ENCODE measurements at places on chromosomes 5 and 9.

GRCh38 chr5:17831279-17831678, 197.0 kb downstream of the TAF11L14 start:
- DNase-seq: no peak

DNA sequence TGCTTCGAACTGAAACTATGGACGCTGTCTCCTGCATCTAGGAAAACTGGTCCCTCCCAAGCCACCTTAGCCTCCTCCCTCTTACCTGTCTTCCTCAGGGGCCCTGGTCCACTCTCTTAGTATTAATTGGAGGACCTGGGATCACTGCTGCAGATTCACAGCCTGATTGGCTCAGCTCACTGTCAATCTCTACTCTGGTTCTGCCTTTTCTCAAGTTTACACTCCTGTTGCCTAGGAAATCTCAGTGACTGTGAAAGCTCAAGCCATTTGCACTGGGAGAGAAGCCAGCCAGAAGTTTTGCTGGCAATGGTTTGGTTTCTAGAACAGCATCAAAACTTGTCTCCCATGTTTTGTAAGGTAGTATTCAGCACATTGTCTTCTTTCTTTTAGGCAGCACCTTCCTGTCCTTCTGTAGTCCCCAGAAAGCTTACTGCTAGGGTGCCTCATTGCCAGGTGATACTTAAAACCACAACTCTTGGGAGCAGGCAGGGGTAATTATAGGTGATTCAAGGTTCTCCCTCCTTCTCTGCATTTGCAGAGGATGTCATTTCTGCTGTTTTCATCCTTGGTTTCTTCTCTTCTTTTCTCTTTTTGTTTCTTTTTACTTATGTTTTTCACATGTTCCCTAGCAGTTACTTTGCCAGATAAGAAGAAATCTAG, at the start of gene CAPSL:
CAPSL (minus strand) TSS at position 55 of the 660 bp plus-strand sequence. CDS start 17,502 bp downstream, outside the sequence.
- no peak for DNase-seq

- DNase-seq: no peak
These were observed 163.6 kb downstream of the SPATA31D1 start for GRCh38 chr9:82152181-82152580.

DNA sequence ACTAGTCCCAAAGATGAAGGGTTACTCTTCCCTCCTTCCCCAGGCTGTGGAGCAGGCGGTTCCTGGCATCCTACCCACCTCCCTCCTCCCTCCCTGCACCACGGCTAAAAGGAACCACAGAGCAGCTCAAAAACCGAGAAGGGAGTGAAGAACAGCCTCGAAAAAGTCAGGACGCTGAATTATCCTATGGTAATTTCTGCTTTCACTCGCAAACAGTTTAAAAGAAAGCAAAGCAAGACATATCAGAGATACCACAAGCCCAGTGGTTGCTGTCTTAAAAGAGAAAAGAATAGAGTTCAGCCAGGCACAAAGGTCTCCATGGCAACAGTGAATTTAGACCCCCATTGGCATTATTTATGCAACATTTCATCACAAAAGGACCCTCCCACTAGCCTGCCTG, 315.4 kb downstream of the CTNND2 start:
- no peak for DNase-seq

DNA sequence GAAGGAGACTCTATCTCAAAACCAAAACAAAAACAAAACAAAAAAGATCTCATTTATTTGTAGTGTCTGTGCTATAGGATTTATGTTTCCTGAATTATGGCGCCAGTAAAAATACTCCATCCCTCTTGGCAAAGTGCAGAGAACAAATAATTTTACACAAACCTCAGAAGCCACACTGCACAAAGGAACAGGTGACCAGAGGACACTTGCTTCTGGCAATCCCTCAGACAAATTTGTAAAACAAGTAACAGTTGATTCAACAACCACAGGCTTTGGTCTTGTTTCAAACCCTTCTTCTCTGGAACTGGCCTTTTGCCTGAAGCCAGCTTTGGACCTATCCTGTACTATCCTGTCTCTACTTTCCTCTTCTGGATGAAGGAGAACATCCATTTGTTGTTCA, 502.1 kb downstream of the DMAC1 start:
- DNase-seq: no peak

- no peak for DNase-seq
These were observed 22.4 kb upstream of the STRBP start for GRCh38 chr9:123290764-123291163.

GRCh38 chr9:70420441-70421271, 6.2 kb upstream of the KLF9 start:
- peak; percentile 50 for DNase-seq

- no peak for DNase-seq
These were observed 24.4 kb downstream of the CTXN3 start for GRCh38 chr5:127673117-127673800.

GRCh38 chr5:66306844-66307315, 162.8 kb downstream of the SREK1 start:
- DNase-seq: no peak

DNA sequence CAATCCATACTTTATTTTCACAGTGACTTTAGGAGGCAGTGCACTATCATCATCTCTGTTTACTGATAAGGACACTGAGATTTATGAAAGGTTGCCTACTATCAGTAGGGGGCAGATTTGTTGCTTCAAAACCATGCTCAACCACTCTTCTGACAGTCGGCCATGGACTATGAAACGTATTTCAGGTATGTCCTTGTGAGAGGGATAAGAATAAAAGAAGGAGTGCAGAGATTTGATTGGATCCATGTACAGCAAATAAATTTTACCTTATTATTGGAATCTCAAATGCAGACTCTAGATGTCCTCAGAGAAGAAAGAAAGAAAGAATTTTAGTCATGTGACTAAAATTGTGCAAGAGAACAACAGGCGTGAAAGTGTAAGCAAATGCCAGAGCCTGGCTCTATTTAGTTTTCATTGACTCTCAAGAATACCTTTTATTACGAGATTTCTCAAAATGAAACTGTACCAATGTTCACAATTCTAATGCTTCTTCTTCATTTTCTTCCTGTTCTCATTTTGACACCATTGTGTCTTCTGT, 296.6 kb upstream of the RASA1 start:
- no peak for DNase-seq

DNA sequence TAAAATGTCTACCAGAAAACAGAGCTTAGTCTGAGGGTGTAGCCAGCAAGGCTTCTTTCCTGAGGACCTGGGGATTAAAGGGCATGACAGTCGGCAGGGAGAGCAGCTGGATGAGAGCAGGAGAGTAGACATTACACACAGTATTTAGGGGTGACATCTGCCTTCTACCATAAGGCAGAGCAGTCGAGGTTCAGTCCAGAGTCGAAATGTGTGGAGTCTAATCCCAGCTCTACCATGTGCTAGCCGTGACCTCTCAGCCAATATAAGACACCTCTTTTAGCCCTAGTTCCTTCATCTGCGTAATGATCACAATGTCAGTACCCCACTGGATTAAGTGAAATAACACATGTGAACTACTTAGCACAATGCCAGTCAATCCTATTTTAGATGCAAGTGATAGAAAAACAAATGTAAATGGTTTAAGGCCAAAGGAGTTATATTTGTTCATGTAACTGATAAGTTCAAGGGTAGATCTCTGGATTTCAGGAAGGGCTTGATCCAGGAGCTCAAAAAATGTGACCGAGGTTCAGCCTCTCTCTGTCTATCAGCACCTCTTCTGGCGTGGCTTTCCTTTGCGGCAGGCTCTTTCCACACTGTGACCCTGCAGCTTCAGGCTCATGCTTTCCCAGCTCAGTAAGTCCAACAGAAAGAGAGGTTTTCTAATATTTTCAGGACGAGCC, 16.2 kb upstream of the CPLX2 start:
- no peak for DNase-seq

- DNase-seq: no peak
These were observed 123.1 kb upstream of the FREM1 start for GRCh38 chr9:15033316-15033715.

DNA sequence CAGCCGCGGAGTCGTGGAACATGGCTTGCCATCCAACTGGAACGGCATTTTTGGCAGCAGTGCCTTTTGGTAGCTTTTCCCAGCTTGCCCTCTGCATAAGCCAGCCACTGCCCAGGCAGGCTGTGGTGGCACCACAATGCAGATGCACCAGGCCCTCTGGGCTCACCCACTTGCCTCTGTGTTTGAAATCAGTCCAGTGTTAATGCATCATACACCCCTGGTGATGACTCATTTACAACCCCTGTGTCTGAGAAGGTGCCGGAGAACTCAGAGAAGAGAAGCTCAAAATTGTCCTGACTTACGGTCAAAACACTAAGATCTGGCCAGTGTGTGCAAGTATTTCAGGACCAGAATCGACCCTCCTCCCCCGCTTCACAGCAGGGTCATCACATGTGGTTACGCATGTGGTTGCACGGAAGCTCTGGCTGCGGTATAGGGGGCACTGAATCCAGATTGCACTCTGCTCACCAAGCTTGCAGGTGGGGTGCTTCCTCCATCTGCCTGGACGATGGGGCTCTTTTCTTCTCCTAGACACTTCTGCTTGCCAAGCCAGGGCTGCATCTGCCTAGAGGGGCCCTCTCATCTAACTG, 66.5 kb upstream of the SMIM15 start:
- DNase-seq: no peak

DNA sequence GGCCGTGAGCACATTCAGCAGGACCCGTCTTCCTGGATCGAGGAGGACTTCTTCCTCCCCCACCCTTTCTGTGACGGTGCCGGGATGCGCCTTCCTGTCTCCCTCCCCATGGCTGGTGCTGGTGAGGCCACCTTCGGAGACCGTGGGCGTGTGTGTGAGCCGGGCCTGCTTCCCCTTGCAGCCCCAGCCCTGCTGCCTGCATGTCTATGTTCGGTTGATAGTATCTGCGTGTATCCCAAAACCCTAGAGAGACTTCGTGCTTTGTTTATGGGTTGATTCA, 12.8 kb downstream of the CEP72 start:
- DNase-seq: no peak

DNA sequence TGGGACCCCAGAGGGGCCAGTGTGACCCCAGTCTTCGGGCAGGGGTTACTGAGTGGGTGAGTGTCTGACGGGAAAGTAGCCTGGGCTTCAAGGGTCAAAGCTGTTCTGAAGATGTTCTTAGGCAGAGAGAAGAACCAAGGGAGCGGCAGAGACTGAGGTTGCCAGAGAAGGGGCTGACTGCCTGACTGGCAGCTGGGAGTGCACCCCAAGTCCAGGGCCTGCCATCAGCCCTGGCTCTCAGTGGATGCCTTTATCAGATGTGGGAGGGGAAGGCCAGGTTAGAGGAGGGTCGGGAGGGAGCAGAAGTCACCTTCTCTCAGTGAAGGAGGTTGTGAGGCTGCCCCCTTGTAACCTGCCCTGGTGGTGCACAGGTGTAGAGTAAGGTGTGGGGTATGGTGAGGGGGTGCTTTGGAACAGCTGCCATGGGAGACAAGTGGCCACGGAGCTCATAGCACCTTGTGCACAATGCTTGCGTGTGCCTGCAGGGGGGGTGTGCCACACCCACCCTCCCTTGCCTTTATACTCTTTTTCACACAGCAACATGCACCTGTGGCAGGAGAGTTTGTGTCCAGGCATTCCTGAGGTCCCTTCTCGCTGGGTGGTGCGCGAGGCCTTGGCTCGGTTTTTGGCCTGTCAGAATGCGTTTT, 18.9 kb downstream of the RALGPS1 start:
- no peak for DNase-seq

DNA sequence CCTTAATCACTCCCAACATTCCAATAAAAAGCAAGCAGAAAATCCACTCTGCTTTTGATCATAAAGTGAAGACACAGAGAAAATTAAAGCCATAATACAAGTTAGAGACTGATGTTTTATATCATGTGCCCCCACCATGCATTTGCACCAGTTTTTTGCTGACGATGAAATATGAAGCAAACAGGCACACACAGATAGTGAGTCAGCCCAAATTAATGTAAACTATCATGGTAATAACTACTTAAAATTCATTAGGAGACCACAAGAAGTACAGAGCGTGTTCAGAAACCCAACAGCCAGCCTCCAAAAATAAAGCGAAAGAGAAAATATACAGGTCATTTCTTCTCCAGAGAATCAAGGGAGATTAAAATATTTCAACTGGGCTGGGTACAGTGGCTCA, 46.4 kb upstream of the KDM4C start:
- no peak for DNase-seq

GRCh38 chr5:159198063-159199036, 11.0 kb downstream of the RNF145 start:
- no peak for DNase-seq

GRCh38 chr9:34690983-34691935, at the start of gene CCL19:
Gene CCL19 (minus strand): TSS chr9:34691276. CDS start chr9:34691139, 137 bp downstream.
- no peak for DNase-seq

- no peak for DNase-seq
These were observed 72.0 kb upstream of the SAP30L start for GRCh38 chr5:154373729-154374179.

GRCh38 chr5:37722236-37723161, 117.3 kb downstream of the GDNF start:
- no peak for DNase-seq

GRCh38 chr5:128684961-128685360, 146.9 kb upstream of the FBN2 start:
- no peak for DNase-seq

DNA sequence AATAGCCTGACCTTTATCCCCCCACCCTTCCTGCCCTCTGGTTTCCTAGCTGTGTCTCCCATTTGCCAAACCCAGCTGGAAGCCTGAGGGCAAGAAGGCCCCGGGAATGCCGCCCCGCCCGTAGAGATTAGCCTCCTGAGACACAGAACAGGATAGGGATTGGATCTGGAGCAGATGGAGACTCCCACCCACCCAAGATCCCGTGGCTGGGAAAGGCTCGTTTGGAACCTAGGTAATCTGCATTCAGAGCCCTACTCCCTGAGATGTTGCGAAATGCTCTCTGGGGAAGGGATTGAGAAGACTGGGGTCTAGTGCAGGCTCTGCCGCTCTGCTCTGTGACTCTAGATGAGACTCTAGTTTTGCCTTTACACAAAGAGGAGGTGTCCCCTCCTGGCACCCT, 10.9 kb downstream of the AQP3 start:
- DNase-seq: no peak

- no peak for DNase-seq
These were observed 280.1 kb downstream of the FBXL17 start for GRCh38 chr5:108101821-108102220.

DNA sequence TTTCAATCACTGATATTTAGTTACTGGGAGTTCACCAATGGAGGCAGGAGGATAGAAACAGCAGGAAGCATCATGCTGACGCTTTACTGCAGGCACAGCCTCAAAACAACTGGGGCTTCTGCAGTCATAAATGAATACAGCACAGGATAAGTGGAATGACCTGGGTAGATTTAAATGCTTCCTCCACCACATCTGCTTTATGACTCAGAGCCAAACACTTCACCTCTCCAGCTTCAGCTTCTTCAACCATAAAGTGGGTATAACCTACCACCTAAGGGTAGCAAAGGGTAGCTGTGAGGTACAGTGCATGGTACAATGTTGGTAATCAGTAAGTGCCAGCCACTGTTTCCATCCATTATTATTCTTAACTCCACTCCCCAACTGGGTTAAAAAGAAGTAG, 28.4 kb downstream of the RASEF start:
- DNase-seq: no peak

- peak; percentile 13 for DNase-seq
These were observed 87.8 kb upstream of the HSPA9 start for GRCh38 chr5:138663009-138663408.

DNA sequence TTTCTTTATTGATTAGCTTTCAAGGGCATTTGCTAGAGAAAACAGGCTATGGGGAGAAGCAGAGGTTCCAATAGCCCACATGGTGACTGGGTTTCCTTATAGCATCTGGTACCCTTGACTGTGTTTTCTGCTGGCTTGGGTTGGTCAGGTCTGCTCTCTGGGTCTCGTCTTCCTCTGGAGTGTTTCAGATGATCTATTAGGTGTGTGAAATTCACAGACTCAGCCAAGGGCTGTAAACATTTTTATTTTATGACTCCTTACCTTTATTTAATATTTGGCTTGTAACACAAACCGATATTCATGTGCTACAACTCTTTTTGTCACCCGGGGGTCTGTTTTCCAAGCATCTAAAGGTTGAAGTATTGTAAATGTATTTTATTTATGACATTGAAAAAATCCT, 338.9 kb downstream of the GADD45G start:
- no peak for DNase-seq

Measured in activated CD4-positive, alpha-beta T cell treated with anti-CD3 and anti-CD28 coated beads, Interleukin-2, amount 50 U/mL, for 4 hours (primary cell).